ENCODE measurements at places on chromosomes 3 and 15.

- no peak for DNase-seq
These were observed 8.8 kb downstream of the GPR87 start for GRCh38 chr3:151307583-151308488.

GRCh38 chr3:50241163-50241562, 5.2 kb downstream of the GNAI2 start:
- DNase-seq: no peak

DNA sequence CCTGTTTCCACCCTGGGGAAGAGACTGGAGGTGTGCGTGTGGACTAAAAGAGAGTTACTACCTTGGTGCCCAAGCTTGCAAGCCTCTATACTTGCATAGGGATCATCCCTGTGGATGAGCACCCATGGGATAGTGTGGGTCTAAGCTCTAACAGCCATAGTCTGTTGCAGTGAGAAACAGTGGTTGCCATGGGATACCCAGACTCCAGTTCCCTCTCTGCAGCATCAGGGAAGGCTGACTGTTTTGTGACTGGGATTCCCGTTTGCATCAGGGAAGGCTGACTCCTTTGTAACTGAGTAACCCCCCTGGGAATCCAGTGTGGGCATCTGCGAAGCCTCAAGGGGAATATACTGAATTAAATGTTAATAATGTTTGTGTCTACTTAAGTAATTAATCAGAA, 196.1 kb downstream of the ZNF621 start:
- DNase-seq: no peak

DNA sequence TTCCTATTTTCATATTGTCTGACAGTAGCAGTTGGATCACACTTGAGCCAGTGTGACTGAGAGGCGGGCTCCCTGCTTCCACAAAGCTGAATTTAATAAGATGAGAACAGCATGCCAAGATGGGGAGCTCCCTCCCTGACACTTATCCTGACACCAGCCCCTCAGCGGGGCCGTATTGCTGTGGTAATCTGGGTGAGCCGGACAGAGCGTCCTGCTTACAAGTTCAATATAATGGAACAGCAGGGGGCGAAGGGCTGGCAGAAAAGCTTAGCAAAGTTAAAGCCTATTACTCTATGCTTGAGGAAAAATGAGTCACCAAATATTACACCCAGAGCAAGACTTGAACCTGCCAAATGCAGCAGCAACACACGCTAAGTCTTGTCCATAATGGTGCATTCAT, 163.8 kb upstream of the CMC1 start:
- no peak for DNase-seq

DNA sequence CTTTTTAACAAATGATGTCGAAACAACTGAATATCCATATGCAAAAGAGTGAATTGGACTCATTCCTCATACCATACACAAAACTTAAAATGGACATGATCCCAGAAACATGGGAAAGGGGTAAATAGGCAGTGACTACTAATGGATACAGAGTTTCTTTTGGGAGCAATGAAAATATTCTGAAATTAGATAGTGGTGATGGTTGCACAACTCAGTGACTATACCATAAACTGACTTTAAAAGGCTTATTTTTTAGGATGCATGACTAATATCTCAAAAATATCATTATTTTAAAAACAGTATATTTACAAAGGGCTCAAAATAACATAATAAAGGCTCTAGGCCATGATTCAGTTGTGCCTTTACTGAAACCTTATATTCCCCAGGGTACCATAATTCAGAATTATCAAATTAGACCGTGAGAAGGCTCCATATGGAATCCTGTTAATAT, 16.3 kb upstream of the ATP13A3 start:
- no peak for DNase-seq

- DNase-seq: no peak
These were observed 226.2 kb downstream of the PDCD6IP start for GRCh38 chr3:34024447-34025240.

- no peak for DNase-seq
These were observed 86.0 kb upstream of the NDN start for GRCh38 chr15:23773093-23773492.

- no peak for DNase-seq
These were observed 56.3 kb upstream of the LRIG1 start for GRCh38 chr3:66557170-66557569.

- no peak for DNase-seq
These were observed 110.0 kb downstream of the ARNT2 start for GRCh38 chr15:80514071-80514780.

DNA sequence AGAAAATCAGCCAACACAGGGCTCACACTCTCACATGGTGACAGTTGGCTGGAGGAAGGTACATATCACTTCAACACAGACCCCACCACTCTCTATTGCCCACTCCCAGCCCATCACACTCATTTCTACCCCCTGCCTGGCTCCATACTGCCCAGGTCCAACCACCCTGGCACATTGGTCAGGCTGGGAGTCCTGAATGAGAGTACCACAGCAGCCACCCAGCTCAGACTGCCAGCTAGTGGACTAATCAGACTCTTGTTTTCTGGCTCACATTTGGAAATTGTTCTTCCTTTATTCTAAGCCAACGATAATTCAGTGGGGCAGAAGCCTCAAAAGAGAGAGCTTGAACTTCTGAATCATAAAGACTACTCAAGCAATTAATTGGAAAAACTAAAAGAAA, 20.0 kb downstream of the MRPL46 start:
- no peak for DNase-seq

GRCh38 chr15:39706206-39706605, 76.4 kb downstream of the FSIP1 start:
- no peak for DNase-seq

- DNase-seq: no peak
These were observed 244.2 kb upstream of the ST8SIA2 start for GRCh38 chr15:92149465-92149864.

- no peak for DNase-seq
These were observed 176.1 kb downstream of the MINAR1 start for GRCh38 chr15:79608066-79608864.

DNA sequence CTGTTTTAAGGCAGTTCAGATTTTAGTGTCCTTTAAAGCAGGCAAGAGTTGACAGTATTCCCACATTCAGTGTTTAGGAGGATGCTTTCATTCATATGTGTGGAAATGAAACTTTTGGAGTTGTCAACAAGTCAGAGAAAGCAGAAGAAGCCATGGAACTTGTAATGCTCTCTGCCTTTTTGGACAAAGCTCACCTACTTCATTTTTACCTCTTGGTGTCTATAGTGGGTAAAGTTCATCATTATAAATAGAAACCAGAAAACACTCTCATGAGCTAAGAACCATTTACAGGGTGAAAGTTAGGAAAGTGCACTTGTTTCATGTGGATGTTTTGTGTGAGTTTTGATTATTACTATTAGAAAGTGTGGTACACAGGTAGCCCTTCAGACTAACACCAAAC, 9.2 kb upstream of the NFKBIZ start:
- no peak for DNase-seq

- DNase-seq: peak; percentile 97
These were observed at the start of gene WDR5B for GRCh38 chr3:122415762-122416654. WDR5B (minus strand) TSS chr3:122416062; CDS start chr3:122415528, 534 bp downstream.

DNA sequence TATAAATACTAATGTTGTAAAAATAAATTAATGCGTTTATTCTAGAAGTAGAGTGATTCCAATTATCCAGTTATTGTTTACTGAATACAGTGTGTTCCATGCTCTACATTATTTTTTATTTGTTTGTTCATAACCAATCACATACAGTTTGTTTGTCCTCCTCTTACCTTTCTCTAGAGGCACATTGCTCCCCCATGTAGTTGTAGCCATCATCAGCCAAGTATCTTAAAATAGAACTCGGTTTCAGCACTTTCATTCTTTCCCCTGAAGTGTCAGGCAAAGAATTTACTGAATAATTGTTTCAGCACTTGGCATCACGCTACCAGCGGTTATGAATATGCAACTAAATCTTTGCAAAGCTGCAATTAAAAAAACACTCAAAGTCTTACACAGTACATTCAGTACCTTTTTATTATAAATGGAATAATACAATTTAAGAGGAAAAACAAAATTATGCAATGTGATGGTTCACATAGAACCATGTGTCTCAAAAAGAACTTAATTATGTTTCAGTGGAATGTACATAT, 448.6 kb upstream of the ATP10A start:
- no peak for DNase-seq

DNA sequence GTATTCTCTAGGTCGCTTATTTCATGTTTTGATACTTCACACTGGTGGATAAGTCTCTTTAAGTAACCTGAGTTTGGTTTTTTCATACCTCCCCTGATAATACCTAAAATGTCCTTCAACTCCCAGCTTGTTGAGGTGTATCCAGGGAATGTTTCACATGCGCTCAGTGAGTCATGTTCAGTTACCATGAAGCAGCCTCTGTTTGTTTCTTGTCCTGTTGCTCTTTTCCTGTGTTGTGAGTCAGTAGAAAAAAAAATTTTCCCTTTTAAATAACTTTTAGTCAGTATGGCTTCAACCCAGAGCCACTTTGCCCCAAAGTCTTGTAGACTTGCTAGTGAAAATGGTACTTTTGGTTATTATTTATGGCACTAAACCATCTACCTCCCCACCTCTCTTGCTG, 278.4 kb upstream of the ZPLD1 start:
- DNase-seq: no peak

GRCh38 chr3:189324538-189325138, 152.9 kb downstream of the TPRG1 start:
- DNase-seq: peak; percentile 68

GRCh38 chr3:21534462-21534861, 216.5 kb downstream of the ZNF385D start:
- no peak for DNase-seq

DNA sequence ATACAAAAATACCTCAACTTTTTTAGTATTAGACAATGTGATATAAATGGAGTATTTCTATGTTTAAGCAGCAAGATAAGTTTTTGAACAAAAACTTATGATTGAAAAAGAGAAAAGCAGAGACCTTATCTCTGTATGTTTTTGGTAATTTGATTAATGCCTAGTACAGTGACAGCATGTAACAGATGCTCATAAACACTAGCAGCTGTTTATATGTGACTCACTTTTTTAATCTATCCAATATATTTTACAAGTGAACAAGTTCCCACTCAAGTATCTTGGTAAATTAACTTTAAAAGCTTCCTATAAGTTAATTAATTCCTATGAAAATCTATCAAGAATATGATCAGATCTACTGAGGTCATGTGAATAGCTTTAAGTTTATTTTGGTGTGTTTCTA, 55.1 kb downstream of the NGLY1 start:
- DNase-seq: no peak

- no peak for DNase-seq
These were observed 206.0 kb downstream of the THRB start for GRCh38 chr3:24288496-24289236.

DNA sequence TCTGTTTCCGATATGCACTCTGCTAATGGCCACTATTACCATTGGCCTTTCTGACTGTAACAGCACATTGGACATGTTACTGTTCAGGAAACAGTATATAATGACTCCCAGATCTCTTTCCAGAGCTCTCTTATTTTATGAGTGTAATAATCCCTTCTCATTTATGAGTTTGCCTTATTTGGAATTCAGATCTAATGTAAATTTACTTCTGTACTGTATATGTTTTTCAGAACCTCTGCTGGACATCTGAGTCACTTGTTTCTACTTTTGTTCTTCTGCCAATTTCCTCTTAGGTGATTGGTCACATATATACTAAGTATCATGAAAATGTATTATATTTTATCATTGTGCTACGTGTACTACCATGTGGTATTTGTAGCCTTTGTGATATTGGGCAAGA, 30.5 kb downstream of the RSRC1 start:
- DNase-seq: no peak

- DNase-seq: no peak
These were observed 48.0 kb upstream of the KLF13 start for GRCh38 chr15:31278544-31279220.

All from stimulated activated CD4-positive, alpha-beta T cell treated with anti-CD3 and anti-CD28 coated beads, Interleukin-15, amount 100 ng/mL, for 48 hours (primary cell).